ENCODE measurements at places on chromosomes 1 and 21.

- no peak for DNase-seq
Observed at GRCh38 chr21:37478794-37479193, 112.2 kb downstream of the DYRK1A start.

DNA sequence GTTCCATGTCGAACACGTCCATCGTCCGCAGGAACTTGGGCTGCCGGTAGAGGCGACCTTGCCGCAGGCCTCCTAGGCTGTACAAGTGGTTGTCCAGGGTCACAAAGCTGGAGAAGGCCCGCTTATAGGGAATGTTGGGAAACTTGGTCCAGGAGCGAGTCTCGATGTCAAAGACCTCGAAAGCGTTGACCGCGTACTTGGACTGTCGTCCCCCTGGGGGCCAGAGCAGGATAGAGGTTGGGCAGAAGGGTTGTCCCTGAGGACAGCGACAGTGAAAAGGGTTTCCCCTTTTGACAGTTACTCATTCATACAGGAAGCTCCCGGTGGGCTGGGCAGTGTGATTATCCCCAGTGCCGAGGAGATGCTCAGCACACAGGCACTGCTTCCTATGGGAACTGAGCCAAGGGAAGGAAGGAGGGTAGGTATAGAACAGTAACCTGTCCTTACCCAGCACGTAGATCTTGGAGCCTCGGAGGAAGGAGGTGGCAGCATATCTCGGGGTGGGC lies 17.5 kb downstream of the KLHDC8A start:
- no peak for DNase-seq

DNA sequence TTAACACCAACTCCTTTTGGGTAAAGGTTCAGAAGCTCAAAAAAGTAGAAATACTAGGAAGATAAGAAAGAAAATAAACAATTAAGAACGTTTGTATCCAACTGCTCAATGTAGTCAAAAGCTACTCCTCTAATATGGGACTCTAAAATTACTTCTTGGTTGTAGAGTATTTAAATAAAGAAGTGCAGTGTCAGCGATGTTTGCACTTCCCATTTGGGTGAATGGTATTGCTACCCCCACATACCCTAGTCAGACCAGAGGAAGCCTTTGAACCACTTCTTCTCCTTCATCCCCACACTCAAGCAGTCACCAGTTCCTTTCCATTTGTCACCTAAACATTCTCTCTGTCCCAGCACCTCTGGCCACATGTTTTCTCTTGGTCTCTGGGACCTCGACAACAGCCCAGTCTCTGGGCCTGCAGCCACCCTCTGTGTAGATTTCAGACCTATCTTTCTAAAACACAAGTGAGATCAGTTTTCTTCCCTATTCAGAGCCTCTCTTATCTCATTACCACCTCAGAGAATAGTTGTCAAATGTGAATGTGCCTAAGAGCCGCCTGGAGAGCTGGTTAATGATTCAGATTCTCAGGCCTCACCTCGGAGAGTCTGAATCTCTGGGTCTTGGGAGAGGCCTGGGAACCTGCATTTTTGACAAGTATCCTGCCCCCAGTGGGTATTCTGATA lies 109.8 kb downstream of the OMA1 start:
- DNase-seq = no peak

DNA sequence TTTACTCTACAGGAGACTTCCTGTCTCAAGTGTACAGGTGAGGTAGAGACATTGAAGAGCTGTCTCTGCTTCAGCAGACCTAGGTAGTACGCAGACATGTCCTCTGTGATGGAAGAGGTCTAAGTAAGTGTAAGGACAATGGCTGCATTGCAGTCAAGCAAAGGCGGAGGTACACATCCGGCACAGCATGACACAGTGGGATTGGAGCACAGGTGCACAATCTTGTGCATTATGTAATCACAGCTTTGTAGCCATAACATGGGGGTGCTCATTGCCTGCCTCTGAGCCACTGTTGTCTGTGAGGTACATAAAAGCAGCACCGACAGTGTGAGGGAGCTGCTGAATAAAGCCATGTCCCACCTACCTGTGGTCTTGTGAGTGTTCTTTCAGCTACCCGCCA lies 66.4 kb upstream of the CCDC190 start:
- no peak for DNase-seq

- no peak for DNase-seq
Observed at GRCh38 chr1:16116625-16117024, 39.2 kb downstream of the EPHA2 start.

DNA sequence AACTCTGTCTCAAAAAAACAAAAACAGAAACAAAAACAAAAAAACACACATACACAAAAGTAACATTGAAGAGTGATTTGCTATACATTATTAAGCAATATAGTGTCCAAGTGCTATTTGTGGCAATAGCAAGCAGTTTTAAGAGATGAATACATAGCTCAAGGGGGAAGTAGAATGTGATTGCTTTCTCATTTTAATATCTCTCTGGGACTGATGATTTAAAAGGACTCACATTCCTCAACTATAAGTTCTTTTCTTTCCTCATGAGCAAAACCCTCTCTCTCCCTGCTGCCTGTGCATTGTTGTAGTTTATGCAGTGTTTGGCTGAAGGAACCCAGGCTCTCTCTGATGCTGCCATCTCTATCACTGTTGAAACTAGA lies 47.0 kb upstream of the CSF1 start:
- DNase-seq = no peak

GRCh38 chr1:204313675-204314074 lies 46.1 kb downstream of the PLEKHA6 start:
- no peak for DNase-seq

DNA sequence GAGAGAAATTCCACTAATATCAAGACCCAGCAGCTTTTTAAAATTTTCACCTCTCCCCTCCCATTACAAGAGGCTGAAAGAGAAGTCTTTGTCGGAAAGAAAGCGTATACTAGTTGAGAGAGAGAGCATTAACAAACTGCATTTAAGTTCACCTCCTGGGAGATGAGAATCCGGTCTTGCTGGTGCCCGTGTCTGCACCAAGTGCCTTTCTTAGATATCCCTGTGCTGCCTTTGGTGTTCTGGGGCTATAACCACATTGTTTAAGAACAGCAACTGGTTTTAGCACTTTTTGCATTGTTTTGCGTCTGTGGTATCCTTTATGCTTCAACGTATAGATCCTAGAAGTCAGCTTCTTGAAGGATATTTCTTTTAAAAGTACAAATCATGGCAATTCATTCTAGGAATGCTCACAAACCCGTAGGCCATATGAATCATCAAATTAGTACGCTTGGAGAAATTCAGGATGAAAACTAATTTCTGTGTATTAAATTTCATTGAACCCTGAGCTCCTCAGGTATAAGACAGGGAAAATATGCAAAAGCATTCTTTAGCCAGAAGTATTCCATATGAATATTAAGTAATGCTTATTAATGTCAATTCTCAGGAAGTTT lies 3.4 kb upstream of the RPE65 start:
- no peak for DNase-seq

GRCh38 chr1:209720326-209720725 lies 15.7 kb downstream of the HSD11B1 start:
- no peak for DNase-seq

GRCh38 chr1:47180603-47181094 lies 9.2 kb downstream of the PDZK1IP1 start:
- no peak for DNase-seq

- DNase-seq = no peak
Observed at GRCh38 chr1:88890791-88891317, 513 bp downstream of the GTF2B start.

- no peak for DNase-seq
Observed at GRCh38 chr1:198701250-198701649, 62.4 kb downstream of the PTPRC start.

DNA sequence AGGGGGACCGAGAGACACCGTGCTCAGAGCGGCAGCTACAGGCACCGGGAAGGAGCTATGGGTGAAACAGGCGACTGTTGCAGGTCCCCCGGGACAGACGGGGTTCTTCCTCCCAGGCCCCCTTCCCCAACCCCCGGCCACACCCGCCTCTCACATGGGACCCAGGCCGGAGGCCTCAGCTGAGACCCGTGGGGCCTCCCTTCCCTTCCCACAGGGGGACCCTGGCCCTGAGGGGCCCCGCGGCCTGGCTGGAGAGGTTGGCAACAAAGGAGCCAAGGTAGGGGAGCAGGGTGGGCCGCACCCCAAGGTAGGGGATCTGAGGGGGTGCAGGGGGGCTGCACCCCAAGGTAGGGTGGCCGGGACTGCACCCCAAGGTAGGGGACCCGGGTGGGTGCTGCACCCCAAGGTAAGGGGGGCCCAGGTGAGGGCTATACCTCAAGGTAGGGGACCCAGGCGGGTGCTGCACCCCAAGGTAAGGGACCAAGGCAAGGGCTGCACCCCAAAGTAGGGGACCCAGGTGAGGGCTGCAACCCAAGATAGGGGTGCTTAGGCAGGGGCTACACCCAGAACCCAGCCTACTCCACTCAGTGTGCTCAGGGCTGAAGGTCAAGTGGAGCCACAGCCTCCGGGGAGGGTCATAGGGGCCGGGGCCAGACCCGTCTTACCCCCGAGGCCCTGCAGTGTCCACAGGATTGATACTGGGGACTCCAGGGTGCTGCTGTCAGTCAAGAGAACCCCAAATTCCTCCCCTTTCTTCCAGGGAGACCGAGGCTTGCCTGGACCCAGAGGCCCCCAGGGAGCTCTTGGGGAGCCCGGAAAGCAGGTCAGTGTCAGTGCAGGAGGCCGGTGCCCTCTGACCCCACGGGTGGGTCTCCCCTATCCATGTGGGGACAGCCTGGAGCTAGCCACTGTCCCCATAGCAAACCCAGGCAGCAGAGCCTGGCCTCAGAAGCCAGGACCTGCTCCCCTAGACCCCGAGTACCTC lies 22.7 kb downstream of the COL6A2 start:
- DNase-seq = no peak
